ENCODE measurements at places on chromosomes 6 and 20.

DNA sequence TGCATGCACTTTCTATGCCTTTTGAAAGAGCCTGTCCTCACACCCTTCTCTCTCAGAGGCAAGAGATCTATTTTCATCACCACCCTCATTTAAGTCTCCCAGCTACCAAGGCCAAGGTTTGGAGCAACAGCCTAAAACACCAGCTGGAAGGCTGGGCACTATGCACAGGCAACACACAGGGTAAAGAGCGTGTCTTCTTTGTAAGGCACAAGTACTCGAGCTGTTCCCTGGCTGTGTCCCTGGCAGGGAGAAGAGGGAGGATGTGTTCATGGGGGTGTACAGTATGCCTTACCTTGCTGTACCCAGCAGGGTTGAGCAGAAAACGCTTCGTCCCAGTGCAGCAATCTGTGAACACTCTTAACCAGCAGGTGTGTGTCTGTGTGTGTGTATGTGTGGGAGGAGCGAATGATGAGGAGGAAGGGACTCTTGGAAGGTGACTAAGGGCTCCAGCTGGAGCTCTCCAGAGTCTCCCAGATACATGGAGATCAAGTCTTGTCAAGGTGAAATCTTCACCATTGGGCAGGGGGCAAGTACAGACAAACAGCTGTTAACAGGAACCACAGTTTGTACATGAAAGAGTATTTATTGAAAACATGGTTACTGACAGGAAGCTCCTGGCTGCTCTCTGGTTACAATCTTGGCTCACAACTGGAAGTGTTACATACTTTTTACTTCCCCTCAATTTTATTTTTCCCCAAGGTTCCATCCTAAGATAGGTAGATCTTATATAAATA lies 40.8 kb downstream of the ELMO2 start:
- DNase-seq, result no peak

- no peak for DNase-seq
These were observed 20.1 kb downstream of the APCDD1L start for GRCh38 chr20:58494923-58495622.

DNA sequence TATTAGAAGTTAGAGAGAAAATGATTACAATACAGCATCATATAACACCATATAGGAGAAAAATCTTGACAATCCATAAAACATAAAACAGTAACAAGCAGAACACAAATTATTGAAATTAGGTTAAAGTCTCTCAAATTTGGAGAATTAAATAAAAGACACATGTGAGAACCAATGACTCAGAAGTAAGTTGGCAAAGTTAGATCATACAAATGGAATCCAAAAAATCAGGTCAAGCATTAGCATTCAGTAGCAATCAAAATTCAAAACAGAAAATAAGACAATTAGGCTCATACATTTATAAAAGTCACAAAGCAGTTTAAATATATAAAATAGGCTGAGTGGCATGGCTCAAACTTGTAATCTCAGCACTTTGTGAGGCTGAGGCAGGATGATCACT lies 775.6 kb downstream of the PHF3 start:
- no peak for DNase-seq

GRCh38 chr6:65416621-65417020 lies 290.4 kb downstream of the EYS start:
- no peak for DNase-seq

DNA sequence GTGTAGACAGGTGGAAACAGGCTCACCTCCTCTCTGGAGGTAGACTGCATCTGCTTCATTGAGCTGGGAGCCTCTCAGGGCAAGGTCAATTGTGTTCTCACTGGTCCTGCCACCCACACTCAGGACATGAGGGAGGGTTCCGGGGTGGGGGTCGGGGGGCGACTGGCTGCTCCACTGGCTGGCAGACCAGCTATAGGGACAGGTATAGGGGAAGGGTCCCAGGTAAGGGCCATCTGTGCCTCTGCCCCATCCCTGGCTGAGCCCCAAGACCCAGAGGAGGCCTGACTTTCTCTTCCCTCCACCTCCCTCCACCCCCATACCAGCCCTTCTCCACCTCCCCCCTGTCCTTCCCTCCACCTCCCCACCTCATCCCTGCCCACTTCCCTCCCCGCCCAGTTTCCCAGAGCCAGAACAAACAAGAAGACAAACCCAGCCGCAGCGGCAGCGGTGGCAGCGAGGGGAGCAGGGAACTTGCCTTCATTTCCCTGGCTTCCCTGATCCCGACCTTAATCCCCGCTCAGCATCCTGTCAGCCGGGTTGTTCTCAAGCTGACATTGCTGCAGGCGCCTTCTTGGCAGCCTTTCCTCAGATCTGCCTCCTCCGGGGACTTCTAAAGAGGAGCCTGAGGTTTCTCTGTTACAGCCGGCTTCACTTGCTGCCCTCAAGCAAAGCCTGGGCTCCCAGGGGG lies 18.3 kb upstream of the FOXP4 start:
- no peak for DNase-seq

- DNase-seq, result no peak
These were observed 123.3 kb downstream of the NFATC2 start for GRCh38 chr20:51419231-51419630.

- no peak for DNase-seq
These were observed 66.4 kb downstream of the UTRN start for GRCh38 chr6:144351379-144352127.

DNA sequence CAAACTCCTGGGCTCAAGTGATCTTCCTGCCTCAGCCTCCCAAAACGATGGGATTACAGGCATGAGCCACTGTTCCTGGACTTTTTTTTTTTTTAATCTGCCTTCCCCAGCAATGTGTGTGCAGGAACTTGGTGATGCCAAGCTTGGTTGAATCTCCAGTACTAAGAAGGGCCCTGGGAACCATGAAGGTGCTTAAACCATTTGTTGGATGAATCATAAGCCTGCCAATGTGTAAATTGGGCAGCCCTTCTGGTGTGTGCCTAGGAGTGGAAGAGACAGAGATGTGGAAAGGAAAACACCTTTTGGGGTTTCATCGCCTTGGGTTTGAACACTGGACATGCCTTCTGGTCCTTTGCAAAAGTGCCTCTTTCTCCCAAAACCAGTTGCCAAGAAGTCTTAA lies 7.1 kb upstream of the SPO11 start:
- DNase-seq, result no peak

- DNase-seq, result no peak
These were observed 119.1 kb upstream of the MAP7 start for GRCh38 chr6:136669299-136669699.

GRCh38 chr6:161683400-161683799 lies 409.5 kb upstream of the AGPAT4 start:
- no peak for DNase-seq

Measured in heart left ventricle (tissue), 16 donors.